ENCODE measurements at places on chromosomes 1 and 21.

DNA sequence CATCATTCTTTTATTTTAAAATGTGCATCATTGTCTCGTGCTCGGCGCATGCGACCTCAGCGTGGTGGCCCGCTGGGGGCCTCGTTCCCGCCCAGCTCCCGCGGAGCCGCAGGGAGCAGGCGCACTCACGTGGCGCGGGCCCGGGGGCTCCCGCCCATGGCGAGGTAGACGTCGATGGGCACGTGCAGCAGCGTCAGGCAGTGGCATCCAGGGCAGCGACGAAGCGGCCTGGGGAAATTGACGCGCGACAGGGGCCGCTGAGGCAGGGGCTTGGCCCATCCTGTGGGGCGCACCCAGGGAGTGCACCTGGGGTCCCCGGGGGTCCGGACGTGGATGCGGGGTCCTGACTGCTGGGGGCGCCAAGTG is 994 bp downstream of the FAM229A start:
- no peak for DNase-seq

DNA sequence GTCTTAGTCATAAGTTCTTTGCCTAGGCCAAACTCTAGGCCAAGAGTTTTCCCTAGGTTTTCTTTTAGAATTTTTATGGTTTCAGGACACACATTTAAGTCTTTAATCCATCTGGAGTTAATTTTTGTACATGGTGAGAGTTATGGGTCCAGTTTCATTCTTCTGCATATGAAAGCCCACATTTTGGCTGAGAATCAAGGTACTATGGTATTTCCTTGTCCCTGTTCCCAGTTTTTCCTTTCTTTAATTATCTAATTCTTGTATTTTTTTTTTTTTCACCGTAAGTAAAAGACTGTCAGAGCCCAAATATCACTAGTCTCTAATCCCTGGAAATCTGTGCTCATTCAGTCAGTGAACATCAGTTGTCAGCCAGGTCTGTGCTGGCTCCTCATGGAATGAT is 105.4 kb downstream of the MAP3K21 start:
- no peak for DNase-seq

DNA sequence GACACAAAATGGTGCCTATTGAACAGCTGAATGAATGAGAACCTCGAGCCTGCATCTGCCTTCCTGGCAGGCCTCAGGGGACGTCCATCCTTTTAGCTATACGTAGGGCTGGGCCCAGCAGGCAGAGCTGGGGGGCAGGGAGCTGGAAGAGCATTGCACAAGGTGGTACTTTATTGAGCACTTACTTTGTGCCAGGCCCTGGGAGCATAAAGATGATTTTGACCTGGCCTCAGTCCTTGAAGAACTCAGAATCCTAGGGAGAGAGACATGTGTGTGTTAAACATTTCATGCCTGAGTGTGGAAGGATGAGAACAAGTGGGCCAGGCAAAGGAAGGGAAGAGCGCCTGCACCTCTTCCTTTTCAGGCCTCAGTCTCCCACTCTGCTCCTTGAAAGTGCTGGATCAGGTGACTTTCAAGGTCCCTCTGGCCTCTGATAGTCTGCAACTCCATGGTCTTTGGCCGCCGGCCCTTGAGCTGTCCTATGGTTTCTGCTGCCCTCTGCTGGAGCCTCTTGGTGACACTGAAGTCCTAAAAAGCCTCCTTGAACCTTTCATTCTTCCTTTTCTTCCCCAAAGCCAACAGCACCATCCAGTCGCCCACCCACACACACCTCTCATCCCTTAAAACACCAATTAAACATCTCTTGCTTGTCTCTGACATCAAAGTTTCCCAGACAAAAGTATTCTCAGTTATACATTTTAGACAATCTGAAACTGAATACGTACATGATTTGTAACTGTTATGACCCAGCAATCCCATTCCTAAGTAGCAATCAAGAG is 3.5 kb upstream of the PEAR1 start:
- no peak for DNase-seq

- DNase-seq: no peak
Measured at GRCh38 chr1:101613546-101613945, 376.7 kb downstream of the S1PR1 start.

- no peak for DNase-seq
Measured at GRCh38 chr1:205592443-205593003, 39.3 kb downstream of the ELK4 start.

- DNase-seq: no peak
Measured at GRCh38 chr1:42240966-42241755, 76.6 kb upstream of the GUCA2A start.

DNA sequence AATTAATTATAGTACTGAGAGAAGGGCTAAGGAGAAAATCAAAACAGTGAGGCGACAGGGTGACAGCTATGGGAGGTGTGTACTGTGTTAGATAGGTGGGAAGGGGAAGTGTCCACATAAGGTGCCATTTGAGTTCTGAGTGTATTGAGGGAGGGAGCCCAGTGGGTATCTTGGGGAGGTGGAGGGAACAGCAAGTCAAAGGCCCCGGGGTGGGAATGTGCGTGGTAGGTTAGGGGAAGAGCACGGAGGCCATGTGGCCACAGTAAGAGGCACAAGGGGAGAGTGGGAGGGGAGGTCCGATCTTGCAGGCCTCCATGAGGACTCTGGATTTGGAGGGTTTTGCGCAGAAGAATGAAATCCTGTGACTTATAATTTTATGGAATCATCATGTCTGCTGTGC is 3.0 kb upstream of the XKR8 start:
- no peak for DNase-seq

DNA sequence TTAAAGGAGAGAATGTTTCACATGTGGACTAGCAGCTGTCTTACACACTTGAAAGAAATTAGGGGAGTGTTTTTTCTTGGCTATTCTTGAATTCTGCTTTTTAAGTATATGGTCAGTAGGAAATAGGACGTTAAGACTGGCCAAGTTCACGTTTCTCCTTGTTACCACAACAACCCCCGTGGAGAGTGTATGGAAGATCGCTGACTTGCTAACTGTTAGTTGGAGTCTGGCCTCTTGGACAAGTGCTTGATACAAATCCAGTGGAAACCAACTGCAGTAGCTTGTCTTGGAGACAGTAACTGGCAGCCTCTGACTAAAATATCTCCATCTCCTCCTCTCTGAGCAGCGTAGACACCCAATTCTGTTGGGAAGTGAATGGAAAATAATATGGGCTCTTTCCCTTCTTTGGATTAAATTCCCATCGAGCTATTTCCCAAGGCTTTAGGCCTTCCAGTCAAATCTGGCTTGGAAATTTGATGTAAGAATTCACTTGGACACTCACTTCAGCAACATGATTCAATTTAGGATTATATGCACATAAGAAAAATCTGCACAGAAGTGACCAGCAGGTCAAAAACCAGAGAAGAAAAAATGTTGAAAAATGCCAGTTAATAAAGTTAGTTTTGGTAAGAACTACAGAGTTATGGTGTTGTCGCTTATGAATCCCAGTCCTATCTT is 3.6 kb upstream of the NFIA start:
- DNase-seq: no peak

DNA sequence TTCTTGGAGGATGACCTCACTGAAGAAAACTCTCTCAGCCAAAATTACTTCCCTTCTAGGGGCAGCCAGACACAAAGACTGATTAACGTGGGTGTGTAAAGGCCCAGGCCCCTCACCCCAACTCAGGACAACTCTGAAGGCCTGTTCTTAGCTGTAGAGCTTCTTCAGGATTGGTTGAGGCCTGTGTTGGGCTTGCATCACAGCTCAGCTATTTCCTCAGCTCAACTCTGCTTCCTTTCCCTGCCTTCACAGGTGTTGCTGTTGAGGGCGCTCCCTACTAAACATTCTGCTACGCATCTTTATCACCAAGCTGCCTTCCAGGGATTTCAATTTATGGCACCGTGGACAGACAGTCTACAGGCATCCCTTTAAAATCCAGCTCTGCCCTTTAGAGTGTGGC is 36.8 kb downstream of the MAB21L3 start:
- no peak for DNase-seq

DNA sequence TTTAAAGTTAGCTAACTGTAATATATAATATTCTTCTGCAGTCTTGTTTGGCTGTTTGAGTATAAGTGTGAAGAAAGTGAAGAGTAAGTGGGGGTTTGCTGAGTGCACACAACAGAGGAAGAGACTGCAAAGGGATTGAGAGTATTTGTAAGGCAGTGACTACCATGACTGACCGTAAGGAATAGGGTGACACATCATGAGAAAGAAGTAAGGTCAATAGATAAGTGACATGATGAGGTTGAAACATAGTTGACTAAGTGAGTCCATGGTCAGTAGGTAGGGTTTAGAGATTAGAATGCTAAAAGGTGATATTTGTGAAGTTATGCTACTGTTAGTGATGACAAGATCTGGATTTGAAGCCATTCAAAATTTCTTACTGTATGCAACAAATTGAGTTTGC is 27.7 kb downstream of the WARS2 start:
- no peak for DNase-seq

- DNase-seq: no peak
Measured at GRCh38 chr1:897226-897625, 26.5 kb upstream of the SAMD11 start.

- DNase-seq: no peak
Measured at GRCh38 chr1:9112961-9113880, 15.7 kb downstream of the GPR157 start.

GRCh38 chr1:60502506-60502905 is 428.9 kb upstream of the C1orf87 start:
- no peak for DNase-seq

DNA sequence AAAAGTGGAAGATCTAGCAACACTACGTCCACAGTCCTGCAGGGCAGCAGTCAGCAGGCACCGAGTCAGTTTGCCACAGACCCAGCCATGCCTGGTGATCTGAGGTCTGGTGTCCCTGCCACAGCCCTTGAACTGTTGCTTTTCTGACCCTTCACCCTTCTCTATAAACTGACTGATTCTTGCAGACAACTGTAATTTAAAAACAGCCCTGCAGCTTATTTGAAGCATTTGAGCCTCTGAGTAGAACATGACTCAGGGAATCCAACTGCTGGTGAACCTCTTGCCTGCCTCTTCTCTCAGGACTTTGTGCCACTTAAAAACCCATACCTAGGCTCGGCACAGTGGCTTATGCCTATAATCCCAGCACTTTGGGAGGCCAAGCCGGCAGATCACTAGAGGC is 107.2 kb downstream of the EDEM3 start:
- no peak for DNase-seq

GRCh38 chr1:47970882-47971281 is 26.3 kb downstream of the TRABD2B start:
- DNase-seq: no peak

DNA sequence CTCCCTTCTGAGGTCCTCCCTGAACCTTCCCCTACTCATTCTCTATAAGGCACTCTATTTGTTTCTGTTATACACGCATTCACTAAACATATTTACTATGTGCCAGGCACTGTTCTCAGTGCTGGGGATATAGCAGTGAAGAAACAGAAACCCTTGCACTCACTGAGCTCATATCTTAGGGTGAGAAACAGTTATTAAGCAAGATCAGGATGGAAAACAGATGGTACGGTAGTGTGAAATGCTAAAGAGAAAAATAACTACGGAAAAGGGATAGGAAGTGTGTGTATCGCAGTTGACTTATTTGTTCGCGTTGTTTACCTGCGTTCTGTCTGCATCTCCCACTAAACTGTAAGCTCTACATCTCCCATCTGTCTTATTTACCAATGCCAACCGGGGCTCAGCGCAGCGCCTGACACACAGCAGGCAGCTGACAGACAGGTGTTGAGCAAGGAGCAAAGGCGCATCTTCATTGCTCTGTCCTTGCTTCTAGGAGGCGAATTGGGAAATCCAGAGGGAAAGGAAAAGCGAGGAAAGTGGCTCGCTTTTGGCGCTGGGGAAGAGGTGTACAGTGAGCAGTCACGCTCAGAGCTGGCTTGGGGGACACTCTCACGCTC is 572 bp downstream of the CYB5RL start:
- DNase-seq: no peak

DNA sequence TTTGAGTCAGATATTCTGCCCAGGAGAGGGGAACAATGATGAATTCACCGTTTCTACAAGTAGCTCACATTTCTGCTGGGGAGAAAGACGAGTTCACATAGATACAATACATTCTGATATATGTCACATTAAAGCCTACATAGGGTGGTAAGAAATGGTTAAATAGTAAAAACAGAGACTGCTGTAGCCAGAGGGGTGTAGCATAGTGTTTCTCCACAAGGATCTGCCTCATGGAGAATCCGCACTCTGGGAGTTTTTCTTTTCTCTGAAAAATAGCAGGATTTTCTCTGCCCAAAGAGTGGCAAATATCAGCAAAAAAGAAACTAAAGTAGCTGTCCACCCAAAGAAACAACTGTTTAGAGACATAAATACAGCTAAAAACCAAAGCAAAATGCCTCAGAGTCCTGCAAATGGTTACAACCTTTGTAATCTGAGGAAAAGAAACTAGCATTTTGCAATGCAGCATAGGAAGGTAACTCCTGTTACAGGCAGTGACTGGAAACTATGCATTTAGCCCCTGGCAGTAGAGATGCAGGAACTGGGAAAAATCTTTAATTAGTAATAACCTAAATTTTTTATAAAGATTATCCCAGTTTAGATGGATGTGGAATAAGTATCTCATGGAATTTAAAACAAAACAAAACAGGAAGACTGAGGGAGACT is 1126.7 kb upstream of the ADGRL2 start:
- DNase-seq: no peak

DNA sequence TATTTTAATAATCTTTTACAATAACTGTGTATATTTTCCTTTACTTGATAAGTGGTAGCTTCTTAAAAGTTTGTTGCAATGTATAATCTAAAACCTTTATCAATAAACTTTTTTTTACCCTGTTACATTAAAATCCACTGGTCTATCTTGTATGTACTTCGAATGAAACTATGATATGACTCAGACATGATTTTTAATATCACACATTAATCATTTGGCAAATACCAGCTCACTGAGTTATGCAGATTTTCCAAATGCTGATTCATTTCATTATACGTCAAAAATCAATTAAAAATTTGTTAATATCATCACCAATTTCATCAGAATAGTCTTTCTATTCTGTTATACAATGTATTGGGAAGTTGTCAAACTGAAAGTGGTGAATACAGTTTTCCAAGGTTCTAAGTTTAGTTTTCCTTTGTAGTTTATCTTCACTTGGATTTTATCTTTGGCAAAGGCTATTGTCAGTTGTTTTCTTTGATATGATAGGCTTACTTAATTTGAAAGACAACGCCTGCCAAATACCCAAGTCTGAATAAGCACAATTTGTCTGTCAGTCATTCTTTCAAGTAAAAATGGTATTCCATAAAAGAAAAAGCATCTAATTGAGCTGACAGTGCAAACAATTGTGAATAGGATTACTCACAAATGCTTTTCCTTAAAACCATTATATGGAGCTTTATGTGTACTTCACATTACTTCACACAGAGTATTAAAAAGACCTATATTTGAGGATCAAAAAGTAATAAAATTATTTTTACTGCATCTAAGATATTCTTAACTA is 127.0 kb downstream of the NME7 start:
- no peak for DNase-seq
